ENCODE measurements at places on chromosomes 5 and 9.

- no peak for DNase-seq
Measured at GRCh38 chr5:122286541-122286940, 25.5 kb upstream of the SNCAIP start.

GRCh38 chr5:79746642-79747569, 57.3 kb downstream of the CMYA5 start:
- DNase-seq: no peak

DNA sequence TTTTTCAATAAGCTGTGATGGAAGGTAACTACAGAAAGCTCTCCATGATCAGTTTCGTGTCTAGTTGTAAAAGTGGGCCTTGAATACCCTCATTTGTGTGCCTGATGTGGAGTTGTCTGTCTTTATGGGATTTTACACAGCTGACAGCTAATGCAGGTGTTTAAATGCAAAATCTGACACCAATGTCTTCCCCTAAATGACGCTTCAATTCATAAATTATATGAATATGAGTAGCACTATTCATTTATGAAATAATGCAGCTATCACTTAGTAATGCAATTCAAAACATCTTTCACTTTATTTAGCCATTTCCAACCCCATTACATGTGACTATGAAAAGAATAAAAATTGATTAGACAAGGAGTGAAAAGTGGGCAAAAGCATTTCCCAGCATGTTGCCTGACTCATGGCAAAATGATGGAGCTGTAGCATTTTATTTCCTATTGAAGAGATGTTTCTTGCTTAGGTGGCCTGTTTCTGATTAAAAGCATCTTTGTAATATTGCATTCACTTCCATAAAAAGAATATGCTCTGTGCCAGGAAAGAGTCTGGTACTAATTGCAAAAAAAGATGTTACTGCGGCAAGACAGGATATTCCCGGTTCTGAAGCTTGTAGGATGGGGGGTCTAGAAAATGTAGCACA, 116.7 kb upstream of the HAPLN1 start:
- no peak for DNase-seq

GRCh38 chr5:151740336-151740942, 18.0 kb downstream of the ATOX1 start:
- DNase-seq: peak; percentile 51

DNA sequence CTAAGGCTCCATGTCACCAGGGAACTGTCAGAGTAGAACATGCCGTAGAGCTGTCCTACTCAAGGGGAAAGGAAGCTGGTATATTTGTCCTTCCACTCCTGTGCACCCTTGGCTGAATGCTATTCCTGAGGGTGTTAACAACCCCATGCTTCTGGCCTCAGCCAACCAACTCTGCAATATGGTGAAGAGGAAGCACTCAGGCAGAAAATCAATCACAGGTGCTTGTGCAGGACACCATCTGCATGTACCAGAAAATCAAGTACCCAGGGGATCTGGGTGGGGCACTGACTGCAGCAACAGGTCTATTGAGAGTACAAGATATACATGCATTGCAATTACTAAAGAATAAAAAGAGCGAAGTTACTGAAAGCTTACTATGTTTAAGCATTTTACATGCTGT, 51.4 kb upstream of the NEK6 start:
- no peak for DNase-seq

DNA sequence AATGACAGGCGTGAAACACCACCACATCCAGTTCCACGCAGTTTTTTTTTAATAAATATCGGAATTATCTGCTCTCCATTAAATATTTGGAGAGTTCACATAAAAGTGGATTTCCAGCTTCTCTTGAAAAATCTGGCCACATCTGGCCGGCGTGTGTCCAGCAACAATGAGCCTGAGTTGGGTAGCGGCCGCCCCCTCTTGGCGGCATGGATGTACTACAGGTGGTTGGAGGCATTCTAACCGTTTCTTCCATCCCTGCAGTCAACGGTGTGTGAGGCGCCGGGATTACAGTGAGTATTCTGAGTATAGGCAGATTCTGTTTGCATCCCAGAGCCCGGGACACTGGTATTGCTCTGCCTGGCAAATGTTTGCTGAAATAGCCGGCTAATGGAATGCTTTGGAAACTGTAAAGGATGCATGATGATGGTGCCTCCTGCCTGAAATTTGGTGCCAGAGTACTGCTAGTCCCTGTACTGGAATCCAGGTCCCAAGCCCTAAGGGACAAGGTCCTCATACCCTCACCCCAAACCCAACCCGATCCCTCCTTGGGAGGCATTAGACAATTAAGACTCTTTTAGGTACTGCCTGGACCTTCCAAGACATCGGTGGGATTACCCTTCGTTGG, 13.6 kb upstream of the GM2A start:
- DNase-seq: peak; percentile 83

DNA sequence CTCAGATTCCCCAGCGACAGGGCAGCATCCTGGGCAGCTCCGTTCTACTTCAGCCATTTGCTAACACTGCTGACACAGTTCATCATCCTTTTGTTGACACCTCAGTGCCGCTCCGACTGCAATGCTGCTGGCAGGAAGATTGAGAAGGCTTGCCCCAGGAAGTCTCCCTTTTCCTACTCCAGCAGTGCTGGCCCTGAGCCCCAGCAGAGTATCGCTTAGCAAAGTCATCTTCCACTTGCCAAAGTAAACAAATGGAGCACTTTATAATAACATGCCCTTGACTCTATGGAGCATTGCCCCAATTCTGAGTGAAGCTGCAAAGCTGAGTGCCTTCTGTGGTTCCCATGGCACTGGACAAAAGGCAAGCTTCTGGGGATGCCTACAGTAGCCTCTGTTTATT, 32.2 kb downstream of the PRLR start:
- no peak for DNase-seq

- DNase-seq: no peak
Measured at GRCh38 chr5:93073547-93073946, 507.5 kb downstream of the NR2F1-AS1 start.

DNA sequence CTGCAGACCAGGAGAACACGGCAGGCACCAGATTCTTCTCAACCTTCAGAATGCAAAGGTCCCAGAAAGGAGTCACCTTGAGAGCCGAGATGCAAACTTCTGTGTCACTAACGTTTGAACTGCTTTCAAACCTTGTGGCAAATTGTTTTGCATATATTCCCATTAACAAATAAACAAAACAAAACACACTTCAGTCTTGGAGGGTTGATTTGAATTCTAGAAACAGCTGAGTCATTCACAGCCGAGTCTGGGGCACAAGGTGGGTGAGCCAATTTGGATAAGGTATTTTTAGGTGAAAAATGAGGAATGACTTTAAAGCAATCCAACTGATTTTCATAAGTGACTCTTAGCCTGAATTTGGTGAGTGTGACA, 38.8 kb upstream of the ANKRD33B start:
- no peak for DNase-seq

GRCh38 chr5:142095035-142095434, 13.5 kb upstream of the NDFIP1 start:
- DNase-seq: no peak

DNA sequence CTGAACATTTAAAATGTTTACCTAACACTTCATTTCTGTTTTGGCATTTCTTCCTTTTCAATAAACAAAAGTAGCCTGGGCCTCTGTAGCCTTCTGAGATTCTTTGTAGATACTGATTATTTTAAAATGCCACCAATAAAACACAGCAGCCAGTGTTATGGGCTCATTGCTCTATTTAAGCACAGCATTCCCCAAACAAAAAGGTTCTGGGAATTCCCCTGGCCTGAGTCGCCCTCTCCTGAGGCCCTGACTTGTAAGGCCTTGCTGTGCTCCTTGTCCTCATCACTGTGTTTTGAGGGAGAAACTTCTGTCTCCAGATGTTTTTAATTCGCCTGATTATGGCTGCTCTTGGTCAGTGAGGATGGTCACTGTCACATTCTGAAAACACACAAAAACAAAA, 33.0 kb upstream of the CTXN3 start:
- DNase-seq: no peak

GRCh38 chr9:107951511-107951910, 461.9 kb upstream of the KLF4 start:
- DNase-seq: no peak

- DNase-seq: peak; percentile 91
Measured at GRCh38 chr5:172716796-172717313, 54.1 kb downstream of the DUSP1 start.

DNA sequence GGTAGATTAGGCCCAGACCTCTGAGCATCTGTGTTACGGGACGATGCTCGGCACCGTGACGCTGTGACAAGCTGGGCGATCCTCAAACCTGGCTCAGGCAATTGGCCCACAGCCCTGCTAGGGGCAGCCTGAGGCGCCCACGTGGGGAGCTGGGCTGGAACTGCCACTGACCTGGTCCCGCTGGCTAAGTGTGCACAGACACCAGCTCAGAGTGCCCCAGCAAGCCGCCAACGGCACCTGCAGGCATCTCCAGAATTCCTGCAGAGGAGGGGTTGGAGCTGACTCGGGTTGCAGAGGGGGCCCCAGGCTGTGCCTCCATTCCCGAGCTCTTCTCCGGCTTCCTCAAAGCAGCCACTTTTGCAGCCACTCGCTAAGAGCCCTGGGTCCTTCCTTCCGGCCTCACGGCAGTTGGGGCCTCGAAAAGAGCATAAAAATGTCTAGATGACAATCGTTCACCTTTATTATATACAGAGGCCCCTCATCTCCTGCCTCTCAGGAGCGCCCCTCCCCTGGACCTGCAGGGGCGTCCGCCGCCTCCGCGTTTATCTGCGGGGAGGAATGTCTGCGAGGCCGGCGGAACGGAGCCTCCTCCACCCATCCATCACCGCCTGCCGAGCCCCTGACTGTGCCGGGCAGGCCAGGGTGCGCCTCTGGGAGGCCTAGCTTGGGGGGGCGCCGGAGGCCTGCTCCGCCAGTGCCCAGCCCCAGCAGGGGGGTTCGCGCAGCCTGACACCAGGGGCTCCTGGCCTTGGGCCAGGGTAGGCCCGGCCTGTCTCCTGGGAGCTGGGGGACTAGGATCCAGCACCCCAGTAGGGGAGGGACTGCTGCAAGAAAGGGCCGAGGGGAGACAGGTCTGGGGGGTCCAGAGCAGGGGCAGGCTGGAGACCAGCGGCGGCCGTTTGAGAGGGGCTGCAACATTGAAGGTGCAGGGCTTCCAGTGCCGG, 144.9 kb downstream of the BARX1 start:
- DNase-seq: no peak

- DNase-seq: no peak
Measured at GRCh38 chr5:176171171-176171760, 67.0 kb upstream of the SIMC1 start.

All from endothelial cell (in vitro differentiated cells).